ENCODE measurements at places on chromosomes 6 and 20. TPM values are rescaled to one million over a fixed set of nuclear protein-coding genes. Genes with fewer than 3 reads are reported as not detected.

The CUL9 gene
- total RNA-seq = 23.9 TPM

The NOTCH4 gene
- total RNA-seq = 5.0 TPM

The ECI2 gene
- total RNA-seq = 25.6 TPM

The MCCD1 gene
- total RNA-seq = not detected

The PARD6B gene
- 17.5 TPM for total RNA-seq

The WFDC5 gene
- total RNA-seq = not detected

The SRMS gene
- total RNA-seq = not detected

The SNAP25 gene
- total RNA-seq = 92.5 TPM

The RIPOR2 gene
- total RNA-seq = 17.8 TPM

GRCh38 chr6:1055015-1055921 is 256.6 kb upstream of the FOXQ1 start:
- no peak for DNase-seq

DNA sequence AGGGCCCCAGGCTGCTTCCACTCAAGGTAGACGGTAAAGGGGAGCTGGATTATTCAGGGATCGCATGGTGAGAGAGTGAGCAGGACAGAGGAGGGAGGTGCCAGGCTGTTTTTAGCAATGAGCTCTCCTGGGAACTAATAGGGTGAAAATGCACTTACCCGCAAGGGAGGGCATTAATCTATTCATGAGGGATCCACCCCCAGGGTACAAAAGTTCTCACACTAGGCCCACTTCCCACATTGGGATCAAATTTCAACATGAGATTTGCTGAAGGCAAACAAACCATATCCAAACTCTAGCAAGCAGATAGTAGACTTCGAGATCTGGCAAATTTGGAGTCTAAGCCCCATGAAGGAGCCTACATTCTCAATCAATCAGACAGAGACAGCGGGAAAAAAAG is 408.6 kb downstream of the RNF144B start:
- DNase-seq = no peak

GRCh38 chr20:8212286-8212685 is 80.2 kb downstream of the PLCB1 start:
- no peak for DNase-seq

DNA sequence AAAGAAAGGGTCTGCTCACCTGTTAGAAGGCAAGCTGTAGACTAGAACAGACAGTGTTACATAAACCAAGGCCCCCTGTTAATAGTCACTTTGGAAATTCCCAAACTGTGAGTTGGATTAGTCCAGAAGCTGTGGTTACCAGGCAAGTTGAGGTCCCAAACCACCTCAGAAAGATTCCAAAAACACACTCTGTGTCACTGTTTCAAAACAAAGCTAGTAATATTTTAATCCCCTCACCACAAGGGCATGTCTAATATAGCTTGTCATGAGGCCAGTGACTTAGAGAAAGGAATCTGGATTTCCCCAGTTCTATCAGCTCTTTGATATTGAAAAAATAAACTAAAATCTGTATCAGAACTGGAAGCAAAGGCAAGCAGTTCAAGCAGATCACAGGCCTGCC is 244.6 kb downstream of the HAO1 start:
- DNase-seq = no peak

DNA sequence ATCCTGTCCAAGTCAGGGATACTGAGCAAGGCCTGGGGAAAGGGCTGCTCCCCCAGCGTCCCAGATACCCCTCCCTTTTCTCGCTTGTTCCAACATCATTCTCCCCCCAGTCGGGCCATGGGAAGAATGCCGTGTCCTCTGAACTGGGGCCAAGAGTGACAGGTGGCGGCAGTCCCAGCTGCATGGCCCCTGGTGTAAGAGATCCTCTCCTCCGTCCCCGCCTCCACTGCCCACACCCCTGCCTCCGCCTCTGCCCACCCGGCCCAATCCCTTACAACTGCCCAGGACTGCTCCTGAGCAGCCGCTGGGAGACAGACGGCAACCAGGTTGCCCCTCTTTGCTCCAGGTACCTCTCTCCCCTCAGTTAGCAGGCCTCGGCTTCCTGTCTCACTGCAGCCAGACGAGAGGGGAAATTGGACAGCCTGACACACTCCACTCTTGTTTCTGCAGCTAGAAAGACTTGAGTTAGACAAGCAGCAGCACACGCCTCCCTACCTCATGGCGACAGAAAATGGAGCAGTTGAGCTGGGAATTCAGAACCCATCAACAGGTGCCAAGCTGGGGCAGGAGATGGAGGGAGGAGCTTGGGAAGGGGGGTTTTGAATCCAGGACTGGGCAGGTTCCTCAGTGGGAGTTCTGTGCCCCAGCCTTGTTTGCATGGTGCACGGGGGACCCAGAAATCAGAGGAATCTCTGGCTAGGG is at the start of gene MYLK2:
MYLK2 (plus strand) TSS at position 274 of the 702 bp plus-strand sequence; CDS start at position 499, 225 bp downstream.
- DNase-seq = no peak

GRCh38 chr20:63102721-63103375 is 96.1 kb upstream of the BHLHE23 start:
- peak; percentile 34 for DNase-seq

DNA sequence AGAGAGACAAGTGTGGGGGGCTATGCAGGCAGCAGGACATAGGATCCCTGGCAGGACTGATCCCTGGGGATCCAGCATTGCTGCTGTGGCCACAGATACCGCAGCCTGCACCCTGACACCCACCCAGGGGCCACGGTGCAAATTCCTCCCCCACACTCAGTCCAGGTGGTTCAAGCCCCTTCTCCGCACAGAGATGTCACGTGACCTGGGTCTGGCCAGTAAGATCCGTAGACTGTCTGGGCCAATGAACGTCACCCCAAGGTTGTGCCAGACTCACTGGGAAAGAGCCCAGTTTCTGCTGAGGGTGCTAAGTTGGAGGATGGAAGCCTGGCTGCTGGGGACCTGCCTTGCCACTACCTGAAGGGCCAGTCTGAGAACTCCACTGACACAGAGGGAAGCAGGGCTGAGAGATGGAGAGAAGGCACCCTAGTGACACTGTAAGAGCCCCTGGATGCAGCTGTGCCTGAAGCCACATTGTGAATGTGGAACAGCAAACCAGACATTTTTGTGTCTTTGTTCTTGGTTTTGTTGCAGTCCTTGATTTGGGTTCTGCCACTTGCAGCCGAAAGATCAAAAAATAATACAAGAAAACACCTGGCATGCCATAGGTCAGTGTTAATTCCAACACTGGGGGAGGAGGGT is 228.6 kb downstream of the PREX1 start:
- DNase-seq = no peak

- DNase-seq = no peak
These were observed 17.2 kb upstream of the WFDC10A start for GRCh38 chr20:45612314-45612713.

GRCh38 chr20:13428684-13429083 is 207.6 kb downstream of the ISM1 start:
- no peak for DNase-seq

DNA sequence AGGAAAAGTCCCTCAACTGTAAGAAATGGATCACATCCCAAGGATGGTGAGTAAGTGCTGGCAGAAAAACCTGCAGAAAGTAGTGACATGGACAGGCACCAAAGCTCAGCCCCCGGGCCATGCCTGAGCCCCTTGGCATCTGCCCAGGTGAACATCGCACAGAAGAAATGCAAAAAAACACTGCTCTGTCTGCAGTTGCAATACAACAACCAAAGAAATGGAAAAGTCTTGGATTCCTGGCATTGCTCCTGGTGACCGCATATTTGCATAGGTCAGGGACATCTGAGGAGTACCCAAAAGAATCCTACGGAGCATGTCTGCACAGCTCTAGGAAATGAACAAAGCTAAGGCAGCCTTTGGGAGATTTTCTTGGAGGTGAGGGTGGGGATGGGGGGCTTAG is 63.1 kb upstream of the PTPRT start:
- DNase-seq = no peak

GRCh38 chr6:137743493-137743892 is 123.6 kb upstream of the TNFAIP3 start:
- DNase-seq = no peak

- DNase-seq = no peak
These were observed 180.4 kb downstream of the ZNF217 start for GRCh38 chr20:53413186-53413631.

GRCh38 chr20:10249048-10249770 is 30.6 kb downstream of the SNAP25 start:
- DNase-seq = no peak

DNA sequence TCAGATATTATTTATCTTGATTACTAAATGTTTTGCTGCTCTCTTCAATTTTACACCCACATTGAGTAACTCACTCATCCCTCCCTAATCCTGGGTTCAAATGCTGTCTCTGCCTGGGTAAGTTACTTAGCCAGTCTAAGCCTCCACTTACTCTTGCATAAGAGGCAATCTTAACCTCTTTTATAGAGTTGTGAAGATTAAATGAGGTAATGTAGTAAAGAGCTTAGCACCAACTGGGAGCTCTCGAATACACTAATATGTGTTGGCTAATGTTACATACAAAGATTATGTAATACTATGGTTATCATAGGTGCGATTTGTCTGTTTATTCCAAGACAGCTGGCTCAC is 134.4 kb upstream of the STMND1 start:
- DNase-seq = no peak

DNA sequence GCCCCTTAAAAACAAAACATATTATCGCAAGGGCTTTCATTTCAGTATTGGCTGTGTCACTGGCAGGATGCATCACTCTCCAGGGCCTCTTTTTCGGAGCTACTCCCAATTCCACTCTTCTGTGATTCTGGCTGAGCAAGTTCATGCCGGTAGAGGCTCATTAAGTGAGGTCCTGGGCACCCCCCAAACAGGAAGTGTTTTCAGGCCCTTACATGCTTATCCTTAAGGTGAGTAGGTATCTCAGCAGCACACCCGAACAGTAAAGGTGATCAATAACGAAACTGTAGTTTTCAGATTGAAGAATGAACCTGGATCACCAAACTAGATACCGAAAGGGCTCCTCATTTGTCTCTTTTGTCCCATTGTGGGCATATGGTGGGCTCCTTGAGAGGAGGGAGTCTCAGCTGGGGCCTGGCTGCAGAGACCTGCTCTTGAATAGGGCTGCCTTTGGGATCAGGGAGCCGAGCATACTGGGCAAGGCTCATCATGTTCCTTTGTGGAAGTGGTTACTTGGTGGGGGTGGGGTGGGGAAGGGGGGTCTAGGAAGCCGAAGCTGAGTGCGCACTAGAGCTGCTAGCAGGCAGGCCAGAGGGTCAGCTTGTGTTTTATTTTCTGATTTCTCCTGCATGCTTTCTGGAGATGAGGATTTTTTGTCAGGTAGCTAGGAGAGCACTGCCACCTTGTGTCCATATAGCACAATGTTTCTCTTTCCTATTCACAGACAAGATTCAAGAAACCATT is 65.2 kb downstream of the CDS2 start:
- DNase-seq = peak; percentile 39

- DNase-seq = no peak
These were observed 4.1 kb downstream of the AARS2 start for GRCh38 chr6:44309092-44309491.

GRCh38 chr20:24018796-24019195 is 30.2 kb upstream of the GGTLC1 start:
- DNase-seq = no peak

GRCh38 chr20:16535277-16535676 is 38.0 kb downstream of the KIF16B start:
- DNase-seq = no peak

DNA sequence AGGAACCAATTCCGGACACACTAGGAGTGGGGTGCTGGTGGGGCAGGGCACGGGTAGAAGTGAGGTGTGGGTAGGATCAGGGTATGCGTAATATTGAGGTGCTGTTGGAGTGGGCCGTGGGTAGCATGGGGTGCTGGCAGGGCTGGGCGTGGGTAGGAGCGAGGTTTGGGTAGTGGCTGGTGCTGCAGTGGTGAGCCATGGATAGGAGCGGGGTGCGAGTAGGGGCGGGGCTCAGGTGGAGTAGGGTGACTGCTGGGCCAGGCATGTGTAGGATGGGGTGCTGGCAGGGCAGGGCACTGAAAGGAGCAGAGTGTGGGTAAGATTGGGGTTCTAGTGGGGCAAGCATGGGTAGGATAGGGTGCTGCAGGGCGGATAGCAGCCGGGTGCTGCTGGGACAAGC is 114.2 kb upstream of the DUSP22 start:
- DNase-seq = no peak

- DNase-seq = peak; percentile 44
These were observed 1.7 kb downstream of the SLC22A23 start for GRCh38 chr6:3455147-3455568.

- no peak for DNase-seq
These were observed 13.0 kb downstream of the ZC3H12D start for GRCh38 chr6:149471801-149472200.

DNA sequence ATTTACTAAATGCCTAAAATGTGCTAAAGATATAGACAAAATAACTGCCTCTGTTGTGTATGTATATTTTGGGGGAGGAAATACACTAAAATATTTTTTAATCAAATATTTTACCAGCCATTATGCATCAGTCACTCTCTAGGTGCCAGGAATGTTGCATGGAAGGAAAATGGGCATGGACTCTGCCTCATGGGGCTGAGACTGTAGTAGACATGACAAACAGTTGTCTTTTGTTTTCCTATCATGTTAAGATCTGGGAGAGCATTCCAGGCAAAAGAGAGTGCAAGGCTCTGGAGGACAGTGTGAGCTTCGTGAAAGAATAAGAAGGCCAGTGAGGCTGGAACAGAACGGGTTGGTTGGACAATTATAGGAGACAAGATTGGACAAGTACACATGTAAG is 26.5 kb downstream of the HLA-DOB start:
- DNase-seq = no peak

GRCh38 chr20:23159947-23160318 is 73.8 kb upstream of the CD93 start:
- no peak for DNase-seq

DNA sequence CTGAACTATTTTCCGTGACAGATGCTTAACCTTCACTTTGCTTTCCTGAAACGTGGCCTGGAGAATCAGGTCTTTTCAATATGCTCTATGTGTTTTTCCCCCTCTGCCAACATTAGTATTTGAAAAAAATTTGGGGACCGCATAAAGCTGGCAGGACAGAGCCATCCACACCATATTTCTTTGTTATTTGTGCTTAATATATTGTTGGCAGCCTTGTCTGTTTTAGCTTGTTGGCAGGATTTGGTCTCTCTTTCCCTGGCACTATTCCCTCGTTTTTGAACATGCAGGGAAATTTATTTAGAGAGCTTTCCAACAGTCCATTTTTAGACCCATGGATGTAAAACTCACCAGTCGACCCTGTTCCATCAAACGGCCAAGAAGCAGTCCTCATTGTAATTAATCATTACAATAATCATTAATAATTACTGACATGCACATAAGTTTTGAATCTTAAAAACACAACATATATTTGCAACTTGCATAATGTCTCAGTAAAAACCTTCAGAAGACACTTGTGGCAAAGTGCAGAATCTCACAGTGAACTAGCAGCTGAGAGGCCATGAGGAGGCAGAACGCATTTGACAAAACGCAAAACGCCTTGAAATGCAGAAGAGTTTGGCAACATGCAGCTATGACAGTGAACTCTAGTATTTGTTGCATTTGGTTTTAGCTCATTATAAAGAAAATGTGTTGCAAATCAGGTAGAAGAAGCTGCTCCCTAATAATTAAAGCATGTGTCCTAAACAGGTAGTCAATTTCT is 514.2 kb downstream of the C6orf118 start:
- DNase-seq = no peak

DNA sequence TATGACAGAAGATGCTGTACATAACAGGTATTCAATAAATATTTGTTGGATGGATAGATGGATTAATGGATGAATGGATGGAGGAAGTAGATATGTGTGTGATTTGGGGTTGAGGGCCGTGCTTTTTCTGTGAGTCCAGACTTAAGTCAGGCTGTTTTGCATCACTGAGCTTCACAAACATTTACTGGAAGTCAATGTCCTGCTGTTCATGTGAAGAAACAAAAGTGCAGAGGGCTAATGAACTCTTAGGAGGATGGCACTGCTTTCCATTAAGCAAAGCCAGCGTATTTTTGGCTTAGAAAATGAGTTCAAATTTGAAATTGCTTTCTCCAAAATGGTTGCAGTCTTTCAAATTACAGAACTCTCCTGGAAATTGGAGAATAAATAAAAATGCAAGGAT is 260.6 kb upstream of the SASH1 start:
- DNase-seq = no peak
